Left forelimb (tissue), 1 donor: ENCODE measurements at places on chromosomes 6 and 20.

GRCh38 chr6:149862922-149863697, 1.0 kb downstream of the LRP11 start:
- DNase-seq: peak; percentile 84

DNA sequence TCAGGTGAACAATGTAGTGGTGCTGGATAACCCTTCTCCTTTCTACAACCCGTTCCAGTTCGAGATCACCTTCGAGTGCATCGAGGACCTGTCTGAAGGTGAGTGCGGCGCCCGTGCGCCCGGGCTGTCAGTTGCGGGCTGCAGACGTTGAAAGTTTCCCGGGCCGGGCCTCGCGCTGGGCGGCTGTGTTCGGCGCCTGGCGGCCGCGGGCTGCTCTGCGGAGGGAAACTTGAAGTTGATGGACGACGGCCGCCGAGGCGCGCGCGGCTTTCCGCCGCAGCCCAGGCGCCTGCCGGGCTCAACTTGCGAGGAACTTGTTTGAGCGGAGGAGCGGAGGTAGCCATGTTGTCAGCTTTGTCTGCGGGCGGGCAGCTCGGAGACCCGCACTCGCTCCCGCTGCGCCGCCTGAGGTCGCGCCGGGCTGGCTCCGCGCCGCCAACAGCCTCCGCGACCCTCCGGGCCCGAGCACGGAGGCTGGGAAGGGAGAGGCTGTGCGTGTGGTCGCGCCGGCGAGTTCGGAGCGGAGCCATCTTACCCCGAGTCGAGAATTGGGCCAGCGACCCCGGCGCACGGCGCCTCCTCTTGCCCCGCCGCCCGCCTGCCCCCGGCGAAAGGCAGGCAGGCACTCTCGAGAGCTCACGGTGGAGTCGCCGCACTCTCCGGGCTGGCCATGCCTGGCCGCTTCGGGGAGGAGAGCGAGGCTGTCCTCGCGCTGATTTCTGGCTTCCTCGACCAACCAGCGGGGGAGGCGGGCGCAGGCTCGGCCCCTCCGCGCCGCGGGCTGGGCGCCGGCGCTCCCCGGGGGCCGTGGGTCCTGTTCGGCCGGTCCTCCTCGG, 691 bp downstream of the ASF1A start:
- DNase-seq: peak; percentile 80

DNA sequence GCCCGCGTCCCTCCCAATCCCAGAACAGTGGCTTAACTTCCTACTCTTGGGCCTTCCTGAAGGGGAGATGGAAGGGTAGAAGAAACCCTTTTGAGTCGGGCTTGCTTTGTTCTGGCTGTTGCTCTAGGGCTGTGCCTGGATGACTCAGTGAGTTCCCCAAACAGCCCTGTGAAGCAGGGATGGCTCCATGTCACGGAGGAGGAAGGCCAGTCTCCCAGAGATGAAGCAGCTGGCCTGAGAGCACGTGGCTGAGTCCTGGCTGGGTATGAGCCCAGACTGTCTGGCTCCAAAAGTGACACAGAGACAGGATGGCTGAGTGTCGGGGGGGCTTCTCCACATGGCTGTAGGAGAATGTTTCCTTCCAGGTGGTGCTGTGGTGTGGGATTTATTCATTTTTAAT, 4.6 kb downstream of the SYTL3 start:
- no peak for DNase-seq

DNA sequence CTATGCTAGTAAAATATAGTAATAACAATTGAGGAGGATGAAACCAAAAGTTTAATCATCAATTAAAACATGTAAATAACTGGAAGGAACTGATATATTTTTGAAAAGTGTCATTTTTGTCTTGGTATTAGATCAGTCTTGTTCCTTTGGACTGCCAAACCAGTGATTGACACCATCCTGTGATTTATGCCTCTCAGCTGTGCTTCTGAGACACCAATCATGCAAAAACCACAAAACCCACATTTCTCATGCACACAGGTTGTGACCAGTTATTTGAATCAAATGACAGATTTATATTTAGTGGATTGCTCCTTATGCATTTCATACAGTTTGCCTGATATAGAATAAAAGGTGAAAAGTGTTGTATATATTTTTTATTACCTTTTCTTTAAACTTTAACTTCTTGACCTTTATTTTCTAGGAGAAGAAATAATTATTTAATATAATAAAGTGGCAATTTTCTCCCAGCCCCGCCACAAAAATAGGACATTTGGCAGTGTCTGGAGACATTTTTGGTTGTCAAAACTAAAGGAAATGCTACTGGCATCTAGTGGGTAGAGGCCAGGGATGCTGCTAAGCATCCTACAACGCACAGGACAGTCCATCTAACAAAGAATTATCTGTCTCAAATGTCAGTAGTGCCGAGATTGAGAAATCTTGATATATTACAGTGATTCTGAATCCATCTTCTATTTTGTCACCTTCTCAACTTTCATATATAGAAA, 383.6 kb downstream of the BCKDHB start:
- DNase-seq: no peak

GRCh38 chr20:19850198-19850533, 92.1 kb downstream of the RIN2 start:
- no peak for DNase-seq

DNA sequence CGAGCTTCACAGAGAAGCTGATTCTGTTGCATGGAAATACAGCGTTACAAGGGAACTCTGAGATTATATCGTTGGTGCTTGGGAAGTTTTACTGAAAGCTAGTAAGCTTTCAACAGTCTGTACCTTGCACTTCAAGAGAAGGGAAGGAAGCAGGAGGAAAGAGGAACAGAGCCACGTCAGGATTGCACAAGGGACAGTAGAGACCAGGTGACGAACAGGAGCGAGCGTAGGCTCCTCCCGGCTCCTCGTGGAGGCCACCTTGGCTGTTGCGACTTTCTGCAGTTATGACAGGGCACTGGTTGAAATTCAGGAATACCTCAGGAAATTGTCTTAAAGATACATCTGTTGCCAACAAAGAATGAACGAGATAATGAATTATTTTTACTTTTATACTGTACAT, 18.8 kb downstream of the RTF2 start:
- DNase-seq: no peak

DNA sequence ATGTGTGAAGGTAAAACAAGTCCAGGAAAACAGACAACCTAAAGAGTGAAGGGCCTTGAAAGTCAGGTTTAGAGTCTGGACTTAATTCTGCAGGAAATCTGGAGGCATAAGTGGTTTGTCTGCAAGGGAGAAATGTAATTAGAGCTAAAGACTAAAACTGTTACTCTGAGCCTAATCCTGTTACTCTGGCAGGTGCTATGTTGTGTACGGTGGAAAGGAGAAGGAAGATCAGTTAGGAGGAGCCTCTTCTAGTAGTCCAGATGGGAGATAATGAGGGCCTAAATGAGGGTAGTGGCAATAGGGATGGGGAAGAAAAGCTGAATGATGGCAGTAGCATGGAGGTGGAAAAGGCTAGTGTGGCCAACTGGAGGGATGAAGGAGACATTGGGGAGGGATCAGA, 118.5 kb downstream of the PDSS2 start:
- DNase-seq: no peak

DNA sequence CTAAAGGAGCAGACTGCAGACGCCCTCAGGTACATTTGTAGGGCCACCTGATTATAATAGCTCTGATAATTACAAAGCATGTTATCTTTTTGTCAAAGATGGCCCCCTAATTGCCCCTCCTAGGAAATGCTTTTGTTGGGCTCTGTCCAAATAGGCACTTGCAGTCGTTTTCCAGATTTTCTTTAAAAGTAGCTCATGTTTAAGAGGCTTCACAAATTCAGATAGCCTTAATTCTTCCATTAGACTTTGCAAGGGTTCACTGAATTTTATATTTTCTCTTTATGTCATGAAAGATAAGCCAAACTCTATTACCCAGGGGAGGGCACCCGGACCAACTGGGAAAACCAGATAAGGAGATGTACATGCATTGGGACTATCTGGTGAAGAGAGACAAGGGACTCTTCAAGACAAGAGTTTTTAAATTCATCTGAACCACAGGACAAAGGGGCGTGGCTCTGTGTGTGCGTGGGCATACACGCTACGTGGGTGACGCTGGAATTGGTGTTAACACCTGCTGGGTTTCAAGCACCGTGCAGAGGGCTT, 95.6 kb downstream of the TOX2 start:
- DNase-seq: no peak

- DNase-seq: no peak
These were observed 208.7 kb upstream of the PREP start for GRCh38 chr6:105611606-105612005.

- no peak for DNase-seq
These were observed 4.4 kb downstream of the STX16 start for GRCh38 chr20:58655328-58656107.

- DNase-seq: no peak
These were observed 48.2 kb upstream of the TINAG start for GRCh38 chr6:54260025-54260424.

DNA sequence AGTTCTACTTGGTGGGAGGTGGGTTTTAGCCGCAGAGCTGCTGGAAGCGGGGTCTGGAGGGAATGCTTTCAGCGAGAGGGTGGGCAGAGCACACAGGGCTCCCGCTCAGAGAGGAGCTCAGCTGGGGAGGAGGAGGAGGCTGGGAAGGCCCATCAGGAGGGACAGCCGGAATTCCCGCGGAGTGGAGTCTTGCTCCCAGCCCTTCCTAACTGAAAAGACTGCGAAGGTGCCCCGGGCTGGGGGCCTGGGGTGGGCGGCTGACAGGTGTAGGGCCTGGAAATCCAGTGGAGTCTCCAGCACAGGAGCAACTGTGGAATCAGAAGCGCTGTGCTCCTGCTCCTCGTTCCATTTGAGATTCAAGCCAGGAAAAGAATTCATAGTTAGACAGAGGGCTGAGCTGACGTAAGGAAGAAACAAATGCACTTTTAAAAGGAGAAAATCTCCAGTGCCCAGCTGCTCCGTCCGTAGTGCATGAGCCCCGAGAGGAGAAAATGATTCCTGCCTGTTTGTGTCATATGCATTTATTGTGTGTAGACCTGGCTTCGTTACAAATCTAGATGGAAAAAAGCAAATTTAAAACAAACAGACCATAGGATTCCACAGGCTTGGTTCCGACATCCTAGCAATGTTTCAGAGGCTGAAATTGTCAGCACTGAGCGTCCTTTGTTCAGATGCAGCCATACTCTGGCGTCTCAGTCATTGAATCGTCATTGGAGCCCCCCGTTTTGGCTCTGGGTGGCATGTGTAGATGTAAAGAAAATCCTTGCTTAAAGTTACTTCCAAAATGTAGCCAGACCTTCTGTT, 197.7 kb downstream of the SMOC2 start:
- peak; percentile 74 for DNase-seq

DNA sequence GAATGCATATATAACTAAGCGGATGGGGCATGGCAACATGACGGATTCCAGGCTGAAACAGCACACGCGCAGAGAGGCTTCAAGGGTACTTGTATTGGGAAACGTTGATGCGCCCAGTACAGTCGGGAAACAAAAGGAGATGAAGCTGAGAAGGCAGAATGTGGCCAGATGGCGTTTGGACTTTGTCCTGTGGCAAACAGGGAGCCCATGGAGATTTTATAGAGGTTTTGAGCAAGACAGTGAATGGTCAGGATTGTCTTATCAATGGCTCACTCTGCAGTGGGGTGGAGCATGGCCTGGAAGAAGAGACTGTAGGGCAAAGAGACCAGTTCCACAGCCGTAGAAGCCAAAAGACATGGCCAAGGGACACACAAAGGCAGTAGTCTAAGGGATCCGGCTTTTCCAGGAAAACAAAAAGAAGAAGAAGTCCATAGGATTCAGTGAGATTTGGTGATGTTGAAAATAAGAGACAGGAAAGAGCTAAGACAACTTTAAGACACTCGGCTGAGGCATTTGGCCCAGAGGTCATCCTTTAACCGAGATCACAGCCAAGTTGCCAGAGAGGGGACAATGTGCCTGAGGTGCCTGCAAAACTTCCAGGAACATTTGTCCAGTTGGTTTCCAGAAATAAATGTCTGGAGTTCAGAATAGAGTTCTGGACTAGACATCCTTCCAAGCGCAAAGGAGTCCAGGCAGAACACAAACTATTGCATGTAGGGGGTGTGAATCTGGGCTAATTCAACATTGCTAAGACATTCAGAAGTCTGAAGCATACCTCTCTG, 123.0 kb upstream of the RREB1 start:
- no peak for DNase-seq

GRCh38 chr6:113980937-113981554, 10.1 kb upstream of the HDAC2 start:
- no peak for DNase-seq

DNA sequence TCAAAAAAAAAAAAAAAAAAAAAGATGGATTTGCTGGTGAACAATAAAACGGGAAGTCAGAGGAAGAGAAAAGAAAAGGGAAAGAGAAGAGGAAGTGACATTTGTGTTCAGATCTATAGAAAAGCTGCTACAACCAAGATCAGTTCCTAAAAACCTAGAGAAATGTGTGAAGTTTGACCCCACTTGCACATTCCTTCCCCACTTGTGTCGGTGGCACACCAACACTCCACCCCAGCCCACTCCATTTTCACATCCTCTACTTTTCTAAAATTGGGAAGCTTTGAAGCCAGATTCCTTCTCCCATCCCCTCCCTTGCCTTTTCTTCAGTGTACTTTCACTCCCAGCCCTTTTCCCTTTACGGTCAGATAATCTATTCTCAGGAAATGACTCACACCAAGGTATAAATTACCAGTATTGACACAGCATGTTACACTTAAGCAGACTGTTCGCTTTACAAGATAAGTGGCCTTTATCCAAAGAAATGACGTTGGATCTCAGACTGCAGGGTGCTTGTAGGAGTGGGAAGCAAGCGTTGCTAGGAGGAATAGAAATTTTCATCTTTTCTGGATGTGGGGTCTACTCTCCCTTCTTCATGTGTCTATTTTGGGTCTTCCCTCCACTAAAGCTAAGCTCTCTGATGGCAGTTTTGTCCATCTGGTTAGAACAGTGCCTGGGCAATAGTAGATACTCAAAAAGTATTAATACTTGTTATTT, 92.5 kb upstream of the ADGRF1 start:
- DNase-seq: no peak

DNA sequence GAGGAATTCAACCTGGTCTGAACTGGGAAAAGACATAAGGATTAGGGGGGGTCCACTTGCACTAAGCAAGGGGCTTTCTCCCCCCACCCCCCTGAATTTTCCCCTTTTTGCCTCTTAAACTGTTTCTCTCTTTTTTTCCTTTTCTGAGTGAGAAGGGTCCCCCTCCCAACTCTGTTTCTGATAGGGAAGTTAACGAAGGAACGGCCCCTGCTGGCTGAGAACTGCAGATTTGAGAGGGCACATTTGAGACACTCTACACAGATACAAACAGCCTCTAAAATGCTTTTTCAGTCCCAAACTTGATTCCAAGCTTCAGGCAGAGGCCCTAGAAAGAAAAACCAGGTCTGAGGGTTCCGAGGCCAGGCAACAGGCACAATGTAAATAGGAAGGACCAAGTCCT, 91.7 kb downstream of the JARID2 start:
- DNase-seq: no peak

GRCh38 chr6:45450831-45451230, 73.1 kb upstream of the SUPT3H start:
- no peak for DNase-seq

DNA sequence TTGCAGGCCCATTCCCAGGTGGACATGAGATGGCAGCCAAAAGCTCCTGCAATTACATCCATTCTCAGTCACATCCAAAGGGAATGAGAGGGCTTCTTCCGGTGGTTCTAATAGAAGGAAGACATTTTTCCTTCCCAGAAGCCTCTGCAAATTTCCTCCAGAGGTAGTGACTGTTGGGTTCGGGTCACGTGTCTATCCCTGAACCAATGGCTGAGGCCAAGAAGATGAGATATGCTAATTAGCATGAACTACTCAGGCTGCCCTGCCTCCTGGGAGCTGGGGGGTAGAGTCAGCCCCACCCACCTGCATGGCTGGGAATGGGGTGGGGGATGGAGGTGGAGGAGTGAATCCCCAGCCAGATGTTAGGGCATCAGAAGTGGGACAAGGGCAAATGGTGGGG, 61.3 kb upstream of the IYD start:
- DNase-seq: no peak

- no peak for DNase-seq
These were observed 59.1 kb upstream of the PTPN1 start for GRCh38 chr20:50450881-50451752.
